Activated naive CD4-positive, alpha-beta T cell treated with anti-CD3 and anti-CD28 coated beads for 36 hours (primary cell): ENCODE measurements at places on chromosomes 13 and 19.

DNA sequence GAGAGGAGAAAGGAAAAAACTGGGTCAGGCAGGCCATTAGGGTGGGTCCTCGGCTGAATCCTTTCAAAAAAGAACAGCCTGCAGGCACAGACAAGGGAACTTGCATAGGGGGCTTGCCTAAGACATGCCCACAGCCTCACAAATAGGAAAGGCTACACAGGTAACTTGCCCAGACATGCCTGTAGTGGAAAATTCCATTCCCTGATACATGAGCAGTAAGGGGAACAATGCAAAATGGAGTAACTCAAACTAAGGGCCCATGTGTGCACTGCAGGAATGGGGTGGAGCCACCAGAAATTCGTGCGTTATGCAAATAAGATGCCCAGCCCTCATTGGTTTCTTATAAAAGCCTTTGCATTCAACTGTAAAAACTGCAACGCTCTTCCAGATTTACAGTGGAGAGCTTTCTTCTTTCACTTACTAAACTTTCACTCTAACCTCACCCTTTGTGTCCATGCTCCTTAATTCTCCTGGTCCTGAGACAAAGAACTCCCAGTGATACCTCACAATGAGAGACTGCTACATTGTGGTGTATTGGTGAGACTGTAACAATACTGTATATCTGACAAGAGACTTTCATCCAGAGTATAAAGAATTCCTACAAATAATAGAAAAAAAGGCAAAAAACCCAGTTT is 59.5 kb upstream of the SLITRK1 start:
- H3K27me3 ChIP-seq: no peaks in the 10 kb centered on the region
- H3K27ac ChIP-seq: peak overlapping the region; percentile 44
- DNase-seq: no peak
- no peaks in the 10 kb centered on the region for H3K36me3 ChIP-seq
- no peaks in the 10 kb centered on the region for H3K4me1 ChIP-seq

DNA sequence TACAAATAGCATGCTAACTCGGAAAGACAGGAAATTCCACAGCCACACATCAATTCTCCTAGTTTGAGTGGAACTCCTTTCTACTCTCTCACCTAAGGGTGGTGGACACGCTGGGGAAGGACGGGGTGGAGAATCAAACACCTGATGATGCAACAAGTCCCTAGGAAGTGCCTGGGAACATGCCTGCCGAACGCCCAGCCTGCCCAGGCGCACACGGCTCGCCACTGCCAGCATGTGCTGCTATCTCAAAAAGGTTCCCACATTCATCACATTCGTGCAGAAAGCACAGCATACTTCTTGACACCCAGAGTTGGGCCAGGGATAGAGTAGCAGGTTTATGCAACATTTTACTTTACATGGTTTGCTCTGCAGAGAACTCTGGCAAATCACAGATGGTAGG is 164.6 kb downstream of the ABCC4 start:
- no peaks in the 10 kb centered on the region for H3K4me1 ChIP-seq
- no peaks in the 10 kb centered on the region for H3K27me3 ChIP-seq
- H3K36me3 ChIP-seq: peaks cover 43% of the 10 kb centered on the region
- no peak overlapping the region for H3K4me3 ChIP-seq

DNA sequence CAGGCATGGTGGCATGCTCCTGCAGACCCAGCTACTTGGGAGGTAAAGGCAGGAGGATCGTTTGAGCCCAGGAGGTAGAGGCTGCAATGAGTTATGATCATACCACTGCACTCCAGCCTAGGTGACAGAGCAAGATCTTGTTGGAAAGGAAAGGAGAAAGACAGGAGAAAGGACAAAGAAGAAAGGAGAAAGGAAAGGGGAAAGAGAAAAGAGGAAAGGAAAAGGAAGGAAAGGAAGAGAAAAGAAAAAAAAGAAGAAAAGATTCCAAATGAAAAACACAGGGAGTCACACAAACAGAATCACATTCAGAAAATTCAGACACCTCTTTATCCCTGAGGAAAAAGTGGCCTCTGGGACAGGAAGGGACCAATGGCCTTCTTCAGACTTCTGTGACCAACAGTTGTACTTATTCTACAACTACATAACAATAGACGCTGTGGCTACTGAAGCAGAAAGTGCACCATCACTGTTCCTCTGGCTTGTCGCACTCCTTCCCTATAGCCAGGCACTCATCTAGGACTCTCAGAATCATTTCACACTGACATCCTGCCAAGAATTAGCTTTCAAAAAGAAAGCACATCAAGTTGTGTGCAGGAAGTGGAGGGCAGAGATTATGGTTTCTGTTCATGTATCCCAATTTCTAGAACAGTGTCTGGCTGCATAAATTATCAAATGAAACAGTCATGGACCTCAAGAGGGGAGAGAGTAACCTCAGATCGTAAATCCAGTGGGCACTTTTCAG is 5.9 kb downstream of the MTMR6 start:
- peak; percentile 65 for DNase-seq
- H3K36me3 ChIP-seq: peaks cover 1% of the 10 kb centered on the region
- peak overlapping the region; percentile 34 for H3K4me3 ChIP-seq
- H3K27ac ChIP-seq: peak overlapping the region; percentile 78

GRCh38 chr19:6061376-6062130 is 48.7 kb downstream of the RFX2 start:
- no peaks in the 10 kb centered on the region for H3K36me3 ChIP-seq
- H3K4me1 ChIP-seq: peaks cover 38% of the 10 kb centered on the region
- peaks cover 2% of the 10 kb centered on the region for H3K27me3 ChIP-seq
- peak overlapping the region; percentile 33 for H3K4me3 ChIP-seq
- H3K27ac ChIP-seq: peak overlapping the region; percentile 5
- no peak for DNase-seq

GRCh38 chr19:45834970-45835369 is 19.9 kb upstream of the RSPH6A start:
- H3K36me3 ChIP-seq: peaks cover 50% of the 10 kb centered on the region
- H3K27me3 ChIP-seq: no peaks in the 10 kb centered on the region
- H3K4me3 ChIP-seq: no peak overlapping the region
- H3K27ac ChIP-seq: no peak overlapping the region
- no peak for DNase-seq

DNA sequence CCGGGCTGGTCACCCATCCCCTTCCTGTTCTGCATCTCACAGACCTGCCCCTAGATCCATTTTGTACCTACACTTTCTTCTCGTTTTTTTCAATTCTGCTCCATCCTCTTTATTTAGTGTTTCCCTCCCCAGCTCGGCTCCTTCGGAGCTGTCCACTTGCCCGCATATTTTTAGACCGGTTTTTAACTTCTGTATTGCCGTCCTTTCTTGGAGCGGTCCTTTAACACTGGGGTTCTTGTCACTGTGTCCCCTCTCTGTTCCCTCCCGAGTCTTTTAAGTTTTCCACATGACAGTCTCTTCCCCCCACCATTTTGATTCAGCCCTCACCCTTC is 1.7 kb downstream of the ARHGAP35 start:
- H3K36me3 ChIP-seq: peaks cover 2% of the 10 kb centered on the region
- H3K4me1 ChIP-seq: peaks cover 18% of the 10 kb centered on the region
- DNase-seq: no peak
- H3K27ac ChIP-seq: no peak overlapping the region
- no peak overlapping the region for H3K4me3 ChIP-seq

GRCh38 chr13:110227416-110227815 is 79.5 kb downstream of the COL4A1 start:
- DNase-seq: no peak
- H3K4me3 ChIP-seq: no peak overlapping the region
- no peaks in the 10 kb centered on the region for H3K4me1 ChIP-seq
- peaks cover 22% of the 10 kb centered on the region for H3K27me3 ChIP-seq
- no peaks in the 10 kb centered on the region for H3K36me3 ChIP-seq

DNA sequence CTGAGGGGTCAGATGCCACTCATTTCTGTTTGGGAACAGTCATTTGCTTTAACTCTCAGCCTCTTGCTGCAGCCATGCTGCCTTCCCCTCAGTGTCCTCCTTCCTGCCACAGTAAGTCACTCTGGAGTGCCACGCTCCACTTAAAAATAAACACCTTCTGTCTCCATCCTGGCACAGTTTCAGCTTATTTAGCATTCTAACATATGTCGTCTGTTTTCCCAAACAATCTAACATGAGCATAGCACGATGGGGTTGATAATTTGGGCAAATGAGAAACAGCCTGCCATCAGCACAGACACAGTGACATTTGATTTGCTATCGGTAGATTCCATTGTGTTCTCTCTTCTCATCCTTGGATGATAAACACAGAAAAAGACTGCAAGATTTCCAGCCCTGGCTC is 768.6 kb downstream of the UQCRFS1 start:
- H3K27me3 ChIP-seq: no peaks in the 10 kb centered on the region
- H3K4me1 ChIP-seq: no peaks in the 10 kb centered on the region
- no peak overlapping the region for H3K4me3 ChIP-seq
- no peak for DNase-seq

- H3K4me1 ChIP-seq: no peaks in the 10 kb centered on the region
- no peak overlapping the region for H3K27ac ChIP-seq
- no peak overlapping the region for H3K4me3 ChIP-seq
- H3K27me3 ChIP-seq: no peaks in the 10 kb centered on the region
Measured at GRCh38 chr19:17196610-17197009, 18.5 kb upstream of the USE1 start.

- no peak overlapping the region for H3K4me3 ChIP-seq
- no peak overlapping the region for H3K27ac ChIP-seq
- H3K36me3 ChIP-seq: no peaks in the 10 kb centered on the region
- no peak for DNase-seq
- peaks cover 27% of the 10 kb centered on the region for H3K4me1 ChIP-seq
Measured at GRCh38 chr13:20473139-20473538, 52.5 kb downstream of the CRYL1 start.

DNA sequence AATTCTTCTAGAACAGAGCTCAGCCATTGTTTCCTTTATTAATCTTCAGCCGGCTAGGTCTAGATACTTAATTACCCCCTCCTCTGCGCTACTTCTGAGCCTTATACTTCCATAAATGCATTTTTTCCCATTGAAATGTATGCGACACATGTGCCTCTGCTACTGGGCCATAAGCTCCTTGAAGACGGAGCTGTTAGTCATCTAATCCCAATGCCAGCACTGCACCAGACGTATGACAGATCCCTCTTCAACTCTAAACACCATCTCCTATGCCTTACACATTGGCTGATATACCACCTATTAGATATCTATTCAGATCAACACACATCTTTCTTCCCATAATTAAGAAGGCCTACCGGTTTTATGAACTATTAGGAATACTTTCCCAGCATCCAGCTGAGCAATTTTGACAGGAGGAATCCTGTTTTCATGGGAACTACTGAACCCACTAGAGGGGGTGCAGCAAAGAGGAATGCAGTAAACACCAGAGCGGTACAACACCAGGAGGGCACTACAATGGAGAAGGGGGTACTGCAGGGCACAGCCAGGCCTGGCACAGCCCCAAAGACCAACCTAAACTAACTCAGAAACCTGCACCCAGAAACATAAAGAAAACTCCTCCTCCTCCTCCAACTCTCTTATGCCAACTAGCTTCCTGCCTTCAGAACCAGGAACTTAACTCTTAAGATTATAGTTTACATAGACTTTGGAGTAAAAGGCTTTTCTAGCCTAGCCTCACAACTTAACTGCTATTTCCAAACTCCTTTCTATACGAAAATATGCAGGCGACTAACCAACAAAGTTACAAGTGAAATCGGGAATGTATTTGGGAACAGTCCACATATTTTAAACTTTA is 18.7 kb downstream of the STK24 start:
- H3K4me1 ChIP-seq: peaks cover 79% of the 10 kb centered on the region
- H3K27ac ChIP-seq: peak overlapping the region; percentile 52
- H3K27me3 ChIP-seq: no peaks in the 10 kb centered on the region
- H3K4me3 ChIP-seq: no peak overlapping the region
- DNase-seq: no peak

DNA sequence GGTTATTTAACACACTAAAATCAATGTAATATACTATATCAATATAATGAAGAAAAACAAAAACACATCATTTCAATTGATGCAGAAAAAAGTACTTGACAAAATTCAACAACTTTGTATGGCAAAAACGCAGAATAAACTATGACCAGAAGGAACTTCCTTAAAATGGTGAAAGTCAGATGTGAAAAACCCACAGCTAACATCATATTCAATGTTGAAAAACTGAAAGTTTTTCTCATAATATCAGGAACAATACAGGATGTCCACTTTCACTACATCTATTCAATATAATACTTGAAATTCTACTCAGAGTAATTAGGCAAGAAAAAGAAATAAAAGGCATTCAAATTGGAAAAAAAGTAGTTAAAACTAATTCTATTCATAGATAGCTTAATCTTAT is 50.3 kb downstream of the SPRY2 start:
- H3K4me3 ChIP-seq: no peak overlapping the region
- no peak for DNase-seq
- H3K27ac ChIP-seq: no peak overlapping the region
- H3K4me1 ChIP-seq: no peaks in the 10 kb centered on the region
- H3K36me3 ChIP-seq: no peaks in the 10 kb centered on the region
- H3K27me3 ChIP-seq: no peaks in the 10 kb centered on the region

- no peaks in the 10 kb centered on the region for H3K27me3 ChIP-seq
- H3K27ac ChIP-seq: no peak overlapping the region
- peaks cover 15% of the 10 kb centered on the region for H3K36me3 ChIP-seq
- H3K4me3 ChIP-seq: no peak overlapping the region
- no peaks in the 10 kb centered on the region for H3K4me1 ChIP-seq
- DNase-seq: no peak
Measured at GRCh38 chr13:102825400-102825799, 20.4 kb upstream of the ERCC5 start.

GRCh38 chr13:69199664-69200063 is 908.0 kb upstream of the ATXN8OS start:
- H3K27me3 ChIP-seq: no peaks in the 10 kb centered on the region
- DNase-seq: no peak
- no peak overlapping the region for H3K4me3 ChIP-seq
- no peaks in the 10 kb centered on the region for H3K4me1 ChIP-seq
- no peaks in the 10 kb centered on the region for H3K36me3 ChIP-seq
- no peak overlapping the region for H3K27ac ChIP-seq

GRCh38 chr19:4531562-4532165 is 3.4 kb downstream of the PLIN5 start:
- peaks cover 7% of the 10 kb centered on the region for H3K4me1 ChIP-seq
- H3K27me3 ChIP-seq: peaks cover 7% of the 10 kb centered on the region
- H3K36me3 ChIP-seq: no peaks in the 10 kb centered on the region

GRCh38 chr13:98813993-98814392 is 61.5 kb upstream of the SLC15A1 start:
- no peak overlapping the region for H3K4me3 ChIP-seq
- H3K36me3 ChIP-seq: peaks cover 12% of the 10 kb centered on the region
- DNase-seq: no peak
- H3K27ac ChIP-seq: no peak overlapping the region
- no peaks in the 10 kb centered on the region for H3K27me3 ChIP-seq

- H3K36me3 ChIP-seq: no peaks in the 10 kb centered on the region
- H3K4me3 ChIP-seq: no peak overlapping the region
- no peaks in the 10 kb centered on the region for H3K4me1 ChIP-seq
- no peak overlapping the region for H3K27ac ChIP-seq
- peaks cover 1% of the 10 kb centered on the region for H3K27me3 ChIP-seq
Measured at GRCh38 chr19:55540619-55541018, 3.7 kb upstream of the SBK2 start.

GRCh38 chr13:23778002-23778652 is 111.1 kb downstream of the MIPEP start:
- DNase-seq: no peak
- H3K27ac ChIP-seq: no peak overlapping the region
- peaks cover 19% of the 10 kb centered on the region for H3K4me1 ChIP-seq
- no peaks in the 10 kb centered on the region for H3K27me3 ChIP-seq
